ENCODE measurements at places on chromosomes 12 and 14.

DNA sequence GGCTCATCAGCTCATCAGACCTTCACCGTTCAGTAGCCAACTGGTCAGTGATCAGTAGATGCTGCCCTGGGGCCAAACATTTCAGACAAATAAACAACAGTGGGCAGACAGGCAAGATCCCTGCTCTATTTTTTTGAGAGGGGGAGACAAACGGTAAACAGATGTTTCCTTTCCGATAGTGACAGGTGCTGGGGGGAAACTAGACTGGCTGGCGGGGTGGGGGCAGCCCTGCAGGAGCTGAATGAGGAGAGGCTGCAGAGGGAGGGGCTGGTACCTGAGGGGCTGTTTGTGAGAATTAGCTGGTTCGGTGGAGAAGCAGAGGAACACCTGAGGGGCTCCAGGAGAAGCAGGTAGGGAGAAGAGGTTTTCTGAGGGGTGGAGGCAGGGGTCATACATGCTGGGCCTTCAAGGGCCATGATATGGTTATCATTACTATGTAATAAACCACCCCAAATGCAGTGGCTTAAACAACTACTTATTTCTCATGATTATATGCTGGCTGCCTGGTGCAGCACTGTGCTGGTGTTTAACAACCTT, 8.2 kb upstream of the GOLGA3 start:
- H3K36me3 ChIP-seq: peaks cover 25% of the 10 kb centered on the region
- DNase-seq: no peak
- peak overlapping the region; percentile 13 for H3K4me3 ChIP-seq
- peak overlapping the region; percentile 79 for H3K27ac ChIP-seq

DNA sequence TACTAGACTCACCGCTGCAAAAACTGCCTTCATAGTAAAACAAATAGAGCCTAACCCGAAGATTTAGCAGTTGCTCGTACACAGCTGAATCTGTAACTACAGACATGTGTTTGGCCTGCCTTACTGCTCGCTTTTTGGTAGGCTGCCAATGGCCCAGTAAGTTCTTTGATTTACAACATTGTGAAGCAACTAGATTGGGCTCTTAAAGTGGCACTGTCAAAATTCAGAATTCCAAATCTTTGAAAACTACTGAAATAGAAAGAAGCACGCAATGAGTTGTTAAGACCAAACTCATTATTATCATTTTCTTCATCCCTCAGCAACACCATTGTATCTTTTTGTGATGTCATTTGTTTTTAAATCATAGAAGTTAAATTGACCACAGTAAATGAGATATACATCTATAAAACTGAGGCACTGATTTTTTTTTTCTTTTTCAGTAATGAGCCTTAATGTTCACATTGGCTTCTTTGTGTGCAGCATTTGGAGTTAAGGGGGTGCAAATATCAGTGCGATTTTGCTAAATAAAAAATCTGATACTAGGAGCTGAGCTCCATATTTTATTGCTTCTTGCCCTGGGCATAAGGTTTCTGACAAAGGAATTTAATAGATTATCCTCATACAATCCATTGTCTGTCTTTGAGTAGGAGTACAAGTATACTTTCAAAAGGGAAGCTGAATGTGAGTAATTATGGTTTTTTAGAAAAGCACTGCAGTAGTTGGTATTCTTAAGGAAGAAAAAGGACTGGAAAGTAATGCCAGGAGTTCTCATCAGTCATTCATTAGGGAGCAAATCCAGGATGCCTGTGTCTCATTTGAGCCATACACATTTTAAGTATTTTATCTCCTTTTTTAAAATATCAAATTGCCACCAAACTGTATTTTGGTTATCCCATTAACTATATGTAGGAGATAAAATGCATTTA, 138.5 kb downstream of the KICS2 start:
- no peak overlapping the region for H3K27ac ChIP-seq
- H3K36me3 ChIP-seq: no peaks in the 10 kb centered on the region
- H3K27me3 ChIP-seq: no peaks in the 10 kb centered on the region
- H3K4me1 ChIP-seq: no peaks in the 10 kb centered on the region
- no peak overlapping the region for H3K4me3 ChIP-seq

- peaks cover 40% of the 10 kb centered on the region for H3K36me3 ChIP-seq
- DNase-seq: no peak
- no peaks in the 10 kb centered on the region for H3K4me1 ChIP-seq
- no peaks in the 10 kb centered on the region for H3K27me3 ChIP-seq
- no peak overlapping the region for H3K4me3 ChIP-seq
- H3K27ac ChIP-seq: no peak overlapping the region
These were observed 29.4 kb upstream of the CERS5 start for GRCh38 chr12:50196537-50196936.

DNA sequence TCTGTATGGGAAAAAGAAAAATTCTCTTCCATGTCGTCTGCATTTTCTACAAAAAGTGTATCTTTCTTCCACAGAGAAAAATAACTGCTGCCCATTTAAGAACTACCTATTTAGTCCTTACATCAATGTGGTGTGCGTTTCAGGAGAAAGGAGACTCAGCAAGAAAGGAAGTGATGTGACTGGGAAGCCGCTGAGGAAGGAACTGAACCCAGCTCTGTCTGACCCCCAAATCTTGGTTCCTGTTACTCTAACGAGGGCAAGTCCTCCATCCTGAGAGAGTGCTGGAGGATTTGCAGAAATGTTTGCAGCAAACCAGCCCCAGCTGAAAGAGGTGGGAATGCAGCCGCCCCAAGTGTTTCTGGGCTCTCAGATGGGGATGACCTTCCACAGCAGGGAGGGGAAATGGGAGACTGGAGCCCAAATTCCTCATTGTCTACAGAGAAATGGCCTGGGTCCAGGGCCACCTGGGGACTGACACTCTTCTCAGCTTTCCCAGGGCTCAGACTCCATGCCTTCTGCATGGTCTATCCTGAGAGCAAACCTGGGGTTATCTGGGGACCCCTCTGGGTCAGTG, 6.7 kb upstream of the MLEC start:
- no peaks in the 10 kb centered on the region for H3K36me3 ChIP-seq
- no peak for DNase-seq
- H3K27ac ChIP-seq: no peak overlapping the region
- H3K4me3 ChIP-seq: no peak overlapping the region

DNA sequence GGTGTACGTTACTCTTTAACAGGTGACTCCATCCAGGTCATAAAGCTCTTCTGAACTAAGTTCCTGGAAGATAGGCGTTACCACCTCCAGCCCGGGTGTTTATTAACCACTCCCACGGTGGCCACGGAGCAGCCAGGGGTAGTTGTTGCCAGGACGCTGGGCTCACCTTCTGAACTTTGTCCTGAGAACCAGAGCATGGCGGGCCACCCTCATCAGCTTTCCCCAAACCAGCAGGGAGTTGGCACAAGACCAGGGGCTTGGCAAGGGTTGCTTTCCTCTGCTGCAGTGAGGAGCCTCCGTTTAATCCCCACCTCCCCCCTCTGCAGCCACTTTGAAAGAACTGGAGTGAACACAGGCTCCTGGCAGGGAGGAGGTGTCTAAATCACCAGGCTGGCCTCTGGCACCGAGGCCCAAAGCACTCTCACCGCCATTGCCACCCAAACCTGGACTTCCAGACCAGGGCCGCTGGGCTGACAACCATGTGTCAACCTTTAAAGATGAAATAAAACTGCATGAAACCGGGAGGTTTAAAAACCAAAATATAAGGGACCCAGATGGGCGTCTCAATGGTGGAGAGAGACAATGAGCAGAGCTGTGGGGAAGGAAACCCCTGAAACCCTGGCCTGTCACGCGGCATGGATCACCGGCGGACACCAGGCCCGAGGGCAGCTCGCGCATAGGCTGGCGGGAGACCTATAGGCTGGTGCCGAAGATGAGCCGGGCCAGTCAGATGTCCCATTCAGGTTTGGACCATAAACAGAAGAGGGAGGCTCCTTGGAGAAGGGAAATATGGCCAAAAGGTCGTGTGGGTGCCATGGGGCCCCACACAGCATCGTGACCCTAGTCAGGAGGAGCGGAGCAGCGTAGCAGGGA, 30.9 kb upstream of the TDRD9 start:
- H3K36me3 ChIP-seq: no peaks in the 10 kb centered on the region
- H3K4me1 ChIP-seq: peaks cover 4% of the 10 kb centered on the region
- H3K27me3 ChIP-seq: peaks cover 8% of the 10 kb centered on the region
- H3K27ac ChIP-seq: no peak overlapping the region

- H3K27ac ChIP-seq: no peak overlapping the region
- no peaks in the 10 kb centered on the region for H3K27me3 ChIP-seq
- no peak overlapping the region for H3K4me3 ChIP-seq
- peaks cover 4% of the 10 kb centered on the region for H3K4me1 ChIP-seq
- DNase-seq: peak; percentile 7
- H3K36me3 ChIP-seq: no peaks in the 10 kb centered on the region
These were observed 90.9 kb upstream of the CCDC196 start for GRCh38 chr14:66395300-66395699.

DNA sequence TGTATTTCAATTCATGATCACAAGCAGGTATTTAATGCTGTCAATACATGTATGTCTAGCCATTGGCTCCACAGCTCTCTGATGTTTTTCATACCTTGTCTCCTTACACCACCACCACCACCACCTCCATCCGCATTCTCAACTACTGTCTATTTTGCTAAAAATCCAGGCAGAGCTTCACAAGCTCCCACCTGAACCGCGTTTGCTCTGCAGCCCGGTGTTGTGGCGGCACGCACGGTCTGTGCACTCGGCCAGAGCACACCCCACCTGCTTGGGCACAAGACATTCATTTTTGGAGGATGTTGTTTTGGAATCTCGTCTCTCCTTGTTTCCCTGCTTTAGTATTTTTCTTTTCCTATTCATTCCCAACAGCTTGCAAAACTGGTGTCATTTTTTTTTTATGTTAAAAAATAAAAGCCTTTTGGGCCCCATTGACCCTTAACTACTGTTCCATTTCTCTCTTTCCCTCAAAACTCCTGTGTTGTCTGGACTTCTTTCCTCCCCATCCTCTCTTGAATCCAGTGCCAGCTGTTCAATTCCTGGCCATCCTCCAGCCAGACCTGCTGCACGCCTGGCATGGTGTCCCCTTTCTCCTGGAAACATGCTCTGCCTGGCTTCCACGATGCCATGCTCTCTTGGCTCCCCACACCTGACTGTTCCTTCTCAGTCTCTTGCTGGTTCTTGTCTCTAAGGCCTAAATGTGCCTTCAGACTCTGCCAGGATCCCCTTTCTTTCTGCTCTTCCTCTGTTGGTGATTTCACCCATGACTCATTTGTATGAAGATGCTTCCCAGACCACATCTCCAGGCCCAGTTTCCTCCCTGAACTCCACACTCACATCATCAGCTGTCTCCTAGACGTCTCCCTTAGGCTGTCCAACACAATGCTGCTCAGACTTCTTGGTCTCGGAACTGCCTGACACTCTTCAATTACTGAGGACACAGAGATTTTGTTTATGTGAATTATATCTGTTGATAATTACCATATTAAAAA, 37.9 kb downstream of the PIWIL1 start:
- no peak overlapping the region for H3K4me3 ChIP-seq
- DNase-seq: no peak
- peaks cover 17% of the 10 kb centered on the region for H3K27me3 ChIP-seq

- H3K36me3 ChIP-seq: no peaks in the 10 kb centered on the region
- no peaks in the 10 kb centered on the region for H3K27me3 ChIP-seq
- H3K27ac ChIP-seq: no peak overlapping the region
- no peak for DNase-seq
These were observed 137.6 kb upstream of the TMTC1 start for GRCh38 chr12:29921307-29921706.

- DNase-seq: no peak
- no peaks in the 10 kb centered on the region for H3K27me3 ChIP-seq
- H3K27ac ChIP-seq: no peak overlapping the region
- no peak overlapping the region for H3K4me3 ChIP-seq
- peaks cover 55% of the 10 kb centered on the region for H3K36me3 ChIP-seq
These were observed 207.9 kb downstream of the SYNE2 start for GRCh38 chr14:64060648-64061096.

- H3K27ac ChIP-seq: no peak overlapping the region
- H3K36me3 ChIP-seq: no peaks in the 10 kb centered on the region
- H3K27me3 ChIP-seq: no peaks in the 10 kb centered on the region
These were observed 304.7 kb upstream of the TMTC1 start for GRCh38 chr12:30088259-30088995.

DNA sequence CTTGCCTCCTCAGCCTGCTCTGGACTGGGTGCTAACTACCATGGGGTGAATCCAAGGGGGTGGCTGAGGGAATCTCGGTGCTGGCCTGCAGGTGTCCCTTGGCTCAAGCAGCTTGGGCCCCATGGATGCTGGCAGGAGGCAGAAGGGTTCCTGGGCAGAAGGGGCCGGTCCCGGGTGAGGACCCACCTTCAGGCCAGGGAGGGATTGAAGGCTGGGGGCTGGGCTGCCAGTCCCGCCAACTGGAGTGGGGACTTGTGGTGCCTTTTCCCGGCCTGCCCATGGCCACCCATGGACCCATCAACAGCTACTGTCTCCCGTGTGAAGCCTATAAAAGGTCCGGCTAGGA, 550.1 kb downstream of the SLC6A15 start:
- H3K4me3 ChIP-seq: no peak overlapping the region
- no peaks in the 10 kb centered on the region for H3K4me1 ChIP-seq

DNA sequence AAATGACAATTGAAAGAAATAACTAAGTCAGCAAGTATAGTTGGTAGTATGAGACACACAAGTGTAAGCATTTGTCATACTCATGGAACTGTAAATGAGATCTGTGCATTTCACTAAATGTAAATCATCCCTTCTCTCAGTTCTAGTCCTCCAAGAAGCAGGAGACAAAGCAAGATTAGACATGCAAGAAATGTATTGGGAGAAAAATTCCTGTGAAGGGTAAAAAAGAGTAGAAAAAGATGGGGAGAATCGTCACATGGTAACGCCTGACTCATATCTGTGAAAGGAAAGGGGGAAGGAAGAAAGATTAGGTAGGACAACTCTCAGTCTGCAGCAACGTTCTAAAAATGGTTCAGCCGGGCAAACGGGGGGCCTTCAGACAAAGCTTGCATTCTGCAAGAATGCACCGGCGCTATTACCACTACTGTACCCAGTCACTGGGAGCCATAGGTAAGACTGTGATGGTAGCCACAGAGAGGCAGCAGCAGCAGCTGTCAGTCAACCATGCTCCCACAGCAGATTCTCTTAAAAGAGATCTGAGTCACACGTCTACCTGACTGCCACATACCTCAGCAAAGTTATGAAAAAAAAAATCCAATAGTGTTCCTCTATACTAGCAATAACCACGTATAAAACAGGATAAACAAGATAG, 18.0 kb upstream of the RFX4 start:
- H3K27me3 ChIP-seq: peaks cover 69% of the 10 kb centered on the region
- DNase-seq: no peak
- no peak overlapping the region for H3K4me3 ChIP-seq

DNA sequence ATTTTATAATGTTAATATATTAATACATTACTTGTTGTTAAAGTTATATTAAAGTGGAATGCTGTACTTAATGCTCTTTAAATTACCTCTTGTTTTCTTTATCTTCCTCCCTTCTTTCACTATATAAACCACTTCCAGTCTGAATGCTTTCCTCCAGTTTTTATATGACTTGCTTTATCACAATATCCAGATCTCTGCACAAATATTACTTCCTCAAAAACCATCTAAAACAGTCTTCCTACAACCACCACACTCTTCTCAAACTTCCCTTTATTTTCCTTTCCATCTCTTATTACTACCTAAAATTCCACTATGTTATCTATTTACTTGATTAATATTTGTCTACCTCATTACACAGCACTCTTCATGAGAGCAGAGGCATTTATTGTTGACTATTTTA, 956.6 kb downstream of the LRFN5 start:
- DNase-seq: no peak
- no peaks in the 10 kb centered on the region for H3K36me3 ChIP-seq
- no peak overlapping the region for H3K27ac ChIP-seq
- H3K4me1 ChIP-seq: no peaks in the 10 kb centered on the region
- H3K4me3 ChIP-seq: no peak overlapping the region

GRCh38 chr12:53227836-53228235, 4.2 kb downstream of the RARG start:
- no peak overlapping the region for H3K27ac ChIP-seq
- H3K4me3 ChIP-seq: no peak overlapping the region
- H3K27me3 ChIP-seq: no peaks in the 10 kb centered on the region

GRCh38 chr12:14399871-14400270, 34.4 kb downstream of the ATF7IP start:
- H3K4me3 ChIP-seq: peak overlapping the region; percentile 79
- peaks cover 37% of the 10 kb centered on the region for H3K36me3 ChIP-seq
- peak overlapping the region; percentile 92 for H3K27ac ChIP-seq
- no peak for DNase-seq
